ENCODE measurements at places on chromosomes 5 and 9.
A peak's percentile ranks its signal among the peaks of the same experiment; 100 is the strongest.

- DNase-seq: no peak
Measured at GRCh38 chr9:69476797-69477196, 151.8 kb downstream of the ENTREP1 start.

- no peak for DNase-seq
Measured at GRCh38 chr5:9388941-9389674, 156.8 kb downstream of the SEMA5A start.

DNA sequence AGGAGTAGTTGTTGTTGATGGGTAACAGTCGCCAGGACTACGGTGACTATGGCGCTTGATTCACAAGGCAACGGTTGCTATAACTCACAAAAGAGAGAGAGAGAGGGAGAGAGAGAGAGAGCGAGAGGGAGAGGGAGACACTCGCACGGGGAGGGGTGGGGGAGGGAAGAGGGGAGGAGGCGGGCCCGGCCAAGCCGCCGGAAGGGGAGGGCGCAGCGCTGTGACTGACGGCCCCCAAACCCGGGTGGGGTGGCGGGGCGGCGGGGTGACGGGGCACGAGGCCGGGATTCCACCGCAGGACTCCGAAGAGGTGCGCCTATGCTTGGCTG, at the start of gene RFX3:
RFX3 (minus strand) TSS at position 166 of the 329 bp plus-strand sequence. CDS start 130,413 bp downstream, outside the sequence.
- DNase-seq: peak; percentile 86

DNA sequence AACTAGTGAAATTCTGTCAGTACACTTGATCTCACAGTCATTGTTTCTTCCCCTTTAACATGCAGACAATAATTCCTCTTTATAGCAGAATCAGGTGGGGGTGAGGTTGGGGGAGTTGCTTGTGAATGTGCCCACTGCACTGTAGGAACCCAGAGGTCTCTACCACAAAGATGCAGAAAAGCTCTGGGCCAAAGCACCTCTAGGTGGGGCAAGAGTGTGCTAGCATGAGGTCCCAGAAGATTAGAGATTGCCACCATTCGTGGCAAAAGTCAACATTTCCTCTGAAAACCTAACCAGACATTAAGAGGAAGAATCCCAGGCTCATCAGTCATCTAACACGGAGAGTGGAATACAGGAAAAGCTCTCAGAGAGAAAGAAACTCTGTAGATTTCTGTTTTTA, 74.5 kb downstream of the PTCD2 start:
- DNase-seq: no peak

- no peak for DNase-seq
Measured at GRCh38 chr5:100900142-100900795, 2.8 kb downstream of the ST8SIA4 start.

GRCh38 chr5:94972268-94972667, 312.6 kb downstream of the MCTP1 start:
- no peak for DNase-seq

DNA sequence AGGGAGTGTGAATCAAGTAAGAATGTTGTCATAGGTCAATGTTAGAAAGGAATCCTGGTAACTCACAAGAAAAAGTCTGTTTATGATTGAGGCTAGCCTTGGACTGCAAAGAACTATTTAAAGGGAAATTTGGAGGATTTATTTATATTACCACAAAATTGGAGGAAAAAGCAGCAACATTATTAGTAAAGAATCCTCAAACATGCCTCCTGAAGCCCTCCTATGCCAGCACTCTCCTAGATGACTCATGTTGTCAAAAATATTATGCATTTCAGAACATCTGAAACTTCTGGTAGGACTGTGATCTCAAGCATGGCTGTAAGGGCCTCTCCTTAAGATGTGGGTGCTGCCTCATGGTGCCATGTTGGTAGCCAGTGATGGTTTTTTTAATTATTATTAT, 628.5 kb downstream of the CHSY3 start:
- DNase-seq: no peak

GRCh38 chr5:151703227-151703626, 16.5 kb upstream of the SPARC start:
- no peak for DNase-seq

DNA sequence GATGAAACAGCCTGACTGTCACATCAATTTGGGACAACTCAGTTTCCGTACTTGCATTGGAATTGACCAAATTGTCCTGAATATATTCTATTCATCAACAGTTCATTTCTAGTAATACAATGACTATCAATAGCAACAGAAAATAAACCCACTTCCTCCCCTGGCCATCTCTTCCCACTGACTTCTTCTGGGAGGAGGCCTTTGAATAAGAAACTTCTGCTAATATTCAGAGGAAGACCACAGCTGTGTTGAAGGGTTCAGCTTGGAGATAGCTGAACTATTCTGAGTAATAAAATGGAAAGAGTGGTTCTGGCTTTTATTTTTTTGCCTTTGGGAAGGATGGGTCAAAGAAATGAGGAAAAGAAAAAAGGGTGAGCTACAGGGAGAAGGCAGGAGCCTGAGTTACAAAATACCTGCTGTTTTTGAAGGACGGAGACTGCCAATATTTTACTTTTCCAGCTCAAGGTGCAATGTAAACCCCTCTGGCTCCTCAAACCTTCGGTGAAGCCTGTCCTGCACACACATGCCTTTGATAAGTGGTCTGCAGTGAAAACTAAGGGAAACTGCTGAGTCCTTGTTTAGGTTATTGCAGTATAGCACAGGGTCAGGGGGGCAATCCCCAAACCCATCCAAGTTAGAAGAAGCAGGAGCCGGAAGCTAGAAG, 29.9 kb downstream of the FYB1 start:
- DNase-seq: no peak

GRCh38 chr5:149143470-149143869, 2.2 kb downstream of the ABLIM3 start:
- no peak for DNase-seq

Data from stimulated activated CD8-positive, alpha-beta memory T cell treated with anti-CD3 and anti-CD28 coated beads, Interleukin-15, amount 100 ng/mL, for 4 hours (primary cell).